ENCODE measurements at places on chromosomes 6 and 20.

DNA sequence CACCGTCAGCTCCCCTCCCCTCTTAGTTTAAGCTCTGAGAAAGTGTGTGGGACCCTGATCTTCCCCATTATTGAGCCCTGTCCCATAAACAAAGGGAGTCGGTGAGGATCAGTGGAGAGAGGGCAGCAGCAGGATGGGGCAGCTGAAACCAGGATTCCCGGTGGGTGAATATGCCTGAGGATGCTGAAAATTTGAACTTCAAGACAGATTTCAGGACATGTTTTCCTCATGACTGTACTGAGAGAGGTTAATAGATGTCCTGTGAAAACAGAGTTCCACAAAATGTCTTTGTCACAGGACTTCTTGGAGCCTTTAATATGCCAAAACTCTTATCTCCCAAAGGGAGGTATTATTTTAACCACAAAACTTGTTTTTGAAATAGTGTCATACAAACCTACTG is 53.5 kb upstream of the SLC22A16 start:
- no peak for DNase-seq

DNA sequence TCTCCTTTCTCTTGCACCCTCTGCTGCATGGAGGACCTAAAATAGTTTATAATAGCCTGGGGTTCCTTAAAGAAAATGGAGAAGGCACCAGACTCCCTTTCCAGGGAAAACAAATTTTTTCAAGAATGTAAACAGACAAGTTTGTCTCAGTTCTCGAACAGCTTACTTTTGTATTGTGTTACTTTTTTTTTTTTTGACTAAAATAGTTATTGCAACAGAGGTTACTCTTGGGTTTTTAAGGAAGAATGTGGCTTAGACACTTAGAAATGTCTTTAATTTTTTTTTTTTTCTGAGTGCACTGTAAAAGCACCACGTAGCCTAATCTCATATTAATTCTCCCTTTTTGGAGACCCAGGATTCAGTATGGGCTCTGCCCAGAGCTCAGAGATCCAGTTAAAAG is 148.7 kb upstream of the CARMIL1 start:
- DNase-seq: no peak

- no peak for DNase-seq
Measured at GRCh38 chr6:146948790-146949342, 255.4 kb upstream of the STXBP5 start.

GRCh38 chr6:131696956-131697355 is 4.2 kb downstream of the OR2A4 start:
- no peak for DNase-seq

DNA sequence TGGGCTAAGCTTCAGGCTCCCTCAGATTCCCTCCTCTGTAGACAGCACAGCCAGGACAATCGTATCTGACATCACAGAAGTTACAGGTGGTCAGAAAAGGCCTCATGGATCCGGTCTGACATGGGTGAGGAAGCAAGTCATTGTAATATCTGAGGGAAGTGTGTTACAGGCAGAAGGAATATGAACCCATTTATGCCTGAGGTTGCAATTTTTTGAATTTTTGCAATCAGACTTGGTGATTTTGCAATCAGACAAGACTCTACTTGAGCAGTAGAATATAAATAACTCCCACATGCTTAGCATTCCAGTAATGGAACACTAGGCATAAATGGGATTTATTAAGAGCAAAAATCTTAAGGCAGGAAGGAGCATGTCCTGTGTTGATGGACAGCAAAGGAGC is 52.1 kb downstream of the CBLN4 start:
- no peak for DNase-seq

DNA sequence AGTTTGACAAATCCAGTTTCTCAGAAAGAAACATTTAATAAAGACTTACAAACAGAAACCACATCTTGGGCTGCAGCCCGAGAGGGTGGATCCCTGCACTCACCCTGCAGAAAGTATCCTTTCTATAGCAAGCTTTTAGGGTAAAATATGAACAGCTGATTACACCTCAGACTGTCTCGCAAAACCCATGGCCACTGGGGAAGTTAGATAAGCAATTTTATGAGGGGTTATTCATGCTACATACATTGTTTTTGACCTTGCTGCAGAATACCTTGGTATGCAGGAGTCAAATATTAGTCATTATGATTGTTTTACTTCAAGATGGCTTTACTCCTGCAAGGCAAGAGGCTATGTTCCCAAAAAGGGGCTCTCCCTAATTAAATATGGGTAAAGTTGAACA is 126.9 kb downstream of the OR2B2 start:
- DNase-seq: no peak

DNA sequence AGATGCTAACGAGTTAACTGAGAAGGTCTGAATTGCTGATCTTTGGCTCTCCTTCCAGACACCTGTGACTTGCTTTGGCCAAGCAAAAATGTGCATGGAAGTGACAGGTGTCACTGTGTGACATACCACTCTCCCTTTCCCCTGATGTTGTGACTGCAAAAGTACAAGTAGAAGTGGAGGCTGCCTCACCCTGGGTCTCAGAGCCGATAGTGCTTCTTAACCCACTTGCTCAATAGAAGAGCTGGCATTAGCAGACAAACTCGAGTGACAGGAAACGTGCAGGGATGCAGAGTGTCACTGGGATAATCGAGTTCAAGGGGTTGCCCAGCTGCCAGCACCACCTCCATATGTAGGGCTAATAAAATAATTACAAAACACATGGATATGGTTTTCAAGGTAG is 16.4 kb upstream of the SPO11 start:
- no peak for DNase-seq

GRCh38 chr6:13478525-13478966 is 8.9 kb downstream of the GFOD1 start:
- no peak for DNase-seq

GRCh38 chr20:57289391-57290177 is 23.1 kb upstream of the BMP7 start:
- DNase-seq: no peak

GRCh38 chr6:3526962-3527650 is 70.3 kb upstream of the SLC22A23 start:
- DNase-seq: no peak

- no peak for DNase-seq
Measured at GRCh38 chr6:149050160-149050559, 267.4 kb upstream of the TAB2 start.

DNA sequence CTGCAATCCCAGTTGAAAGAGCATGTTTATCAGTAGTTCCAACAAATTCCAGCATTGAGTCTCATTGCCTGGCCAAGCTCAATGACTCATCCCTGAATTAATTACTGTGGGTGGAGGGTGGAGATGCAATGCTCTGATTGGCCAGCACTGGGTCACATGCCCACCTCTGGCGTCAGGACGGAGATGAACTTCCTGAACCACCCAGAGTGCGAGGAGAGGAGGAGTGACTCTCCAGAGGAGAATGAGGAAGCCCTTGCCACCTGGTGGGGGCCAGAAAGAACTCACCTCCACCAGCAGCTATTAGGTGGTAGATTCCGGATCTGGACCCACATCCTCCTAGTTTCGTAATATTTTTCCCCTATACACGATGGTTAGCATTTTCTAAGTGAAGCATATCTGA is 283.9 kb downstream of the TBC1D7 start:
- peak; percentile 9 for DNase-seq

DNA sequence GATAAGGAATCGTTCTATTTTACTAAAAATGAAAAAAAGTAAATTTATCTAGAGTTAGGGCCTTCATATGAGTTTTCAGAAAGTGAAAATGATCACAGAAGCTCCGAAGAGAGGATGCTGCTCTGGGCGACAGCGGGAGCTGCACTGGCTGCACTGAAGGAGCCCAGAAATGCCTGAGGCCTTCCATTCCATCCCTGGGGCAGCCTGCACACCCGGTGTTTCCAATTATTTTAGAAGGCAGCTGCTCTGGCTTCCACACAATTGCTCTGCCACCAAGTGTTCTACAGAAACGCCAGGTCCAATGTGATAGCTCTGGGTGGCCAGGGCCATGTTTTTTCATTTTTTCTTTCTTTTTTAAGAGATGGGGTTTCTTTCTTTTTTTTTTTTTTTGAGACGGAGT is 3.6 kb downstream of the DTNBP1 start:
- DNase-seq: no peak

DNA sequence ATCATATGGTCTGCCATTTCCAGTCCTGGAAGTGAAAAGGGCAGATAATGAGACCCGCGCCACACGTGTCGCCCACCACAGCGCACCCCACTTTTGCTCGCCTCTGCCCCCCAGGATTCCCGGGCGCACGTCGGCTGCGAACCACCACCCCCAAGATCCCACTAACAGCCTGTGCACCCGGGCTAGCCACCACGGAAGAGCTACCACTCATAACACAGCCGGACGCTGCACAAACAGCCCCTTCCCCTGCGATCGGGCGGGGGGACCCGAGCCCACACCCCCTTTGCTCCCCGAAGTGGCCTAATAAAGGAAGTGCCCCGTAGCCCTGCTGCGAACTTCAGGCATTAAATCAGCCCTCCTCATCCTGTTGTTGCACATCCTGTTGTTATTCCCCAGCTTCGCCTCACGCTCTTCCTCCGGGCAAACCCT is 506 bp downstream of the CITED2 start:
- no peak for DNase-seq

- DNase-seq: peak; percentile 48
Measured at GRCh38 chr6:158361961-158362669, 49.9 kb downstream of the TULP4 start.

DNA sequence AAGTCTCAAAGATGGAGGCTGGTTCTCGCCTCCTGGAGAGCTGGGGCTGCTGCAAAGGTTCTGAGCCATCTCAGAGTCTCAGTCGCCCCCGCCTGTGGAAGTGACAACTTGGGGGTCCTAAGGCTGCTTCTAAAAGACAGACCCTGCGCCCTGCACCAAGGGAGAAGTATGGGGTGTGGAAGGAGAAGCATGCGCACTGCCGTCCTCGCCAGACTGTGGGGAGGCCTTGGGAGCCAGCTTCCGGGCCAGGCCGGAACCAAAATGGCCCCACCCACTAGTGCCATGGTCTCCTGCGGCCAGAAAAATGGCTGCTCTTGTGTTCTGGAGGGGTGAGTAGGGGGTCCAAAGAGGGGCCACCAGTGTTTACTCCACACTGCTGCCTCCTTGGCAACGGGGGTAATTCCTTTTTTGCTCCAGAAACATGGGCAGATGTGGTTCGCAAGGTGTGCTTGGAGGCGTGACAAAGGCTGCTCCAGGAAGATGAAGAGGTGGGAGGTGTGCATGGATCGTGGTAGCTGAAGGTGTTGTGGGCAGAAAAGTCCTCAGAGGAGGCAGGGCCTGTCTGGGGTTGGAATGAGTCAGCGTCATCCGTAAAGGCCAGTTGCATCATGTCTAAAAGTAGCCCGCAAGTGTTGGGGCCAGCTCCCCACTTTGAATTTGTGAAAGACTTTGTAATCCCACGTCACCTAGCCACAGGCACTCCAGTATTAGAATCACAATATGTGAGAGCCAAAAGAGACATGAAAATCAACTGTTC is 329.8 kb upstream of the SOX4 start:
- peak; percentile 78 for DNase-seq

DNA sequence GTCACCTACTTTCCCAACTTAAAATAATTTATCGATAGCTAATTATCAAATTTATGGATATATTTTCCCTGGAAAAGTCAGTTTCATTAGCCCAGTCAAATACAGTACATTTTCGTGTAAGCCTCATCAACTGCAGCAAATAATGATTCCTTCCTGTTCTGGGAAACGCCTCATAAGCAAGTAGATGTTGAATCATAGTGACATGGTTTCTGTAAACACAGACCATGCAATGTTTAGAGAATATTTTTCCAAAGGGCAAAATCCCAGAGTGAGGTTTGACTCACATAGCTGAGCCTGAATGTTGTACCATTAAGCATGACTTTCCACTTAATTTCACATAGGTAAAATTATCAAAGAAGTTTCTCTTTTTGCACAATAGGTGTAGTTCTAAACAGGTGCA is 16.7 kb upstream of the VNN1 start:
- peak; percentile 79 for DNase-seq

GRCh38 chr6:108560463-108561308 is at the start of gene FOXO3:
FOXO3 (plus strand) TSS chr6:108560917; CDS start chr6:108561209, 292 bp downstream.
- peak; percentile 89 for DNase-seq

DNA sequence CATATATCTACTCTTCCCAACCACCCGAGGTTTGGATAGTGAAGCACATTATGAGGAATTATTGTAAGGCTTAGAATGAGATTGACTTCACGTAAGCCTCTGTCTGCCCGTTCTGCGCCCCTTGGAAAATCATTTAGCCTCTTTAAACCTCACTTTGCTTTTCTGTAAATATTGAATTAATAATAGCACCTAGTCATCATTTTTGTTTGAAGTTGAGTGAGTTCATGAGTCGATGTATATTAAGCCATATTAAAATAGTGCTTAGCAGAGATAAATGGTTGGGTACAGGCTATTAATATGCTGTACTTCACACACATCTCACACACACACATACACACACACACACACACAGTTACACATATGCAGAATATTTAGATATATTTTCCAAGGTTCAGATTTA is 344.8 kb upstream of the EYS start:
- DNase-seq: no peak

DNA sequence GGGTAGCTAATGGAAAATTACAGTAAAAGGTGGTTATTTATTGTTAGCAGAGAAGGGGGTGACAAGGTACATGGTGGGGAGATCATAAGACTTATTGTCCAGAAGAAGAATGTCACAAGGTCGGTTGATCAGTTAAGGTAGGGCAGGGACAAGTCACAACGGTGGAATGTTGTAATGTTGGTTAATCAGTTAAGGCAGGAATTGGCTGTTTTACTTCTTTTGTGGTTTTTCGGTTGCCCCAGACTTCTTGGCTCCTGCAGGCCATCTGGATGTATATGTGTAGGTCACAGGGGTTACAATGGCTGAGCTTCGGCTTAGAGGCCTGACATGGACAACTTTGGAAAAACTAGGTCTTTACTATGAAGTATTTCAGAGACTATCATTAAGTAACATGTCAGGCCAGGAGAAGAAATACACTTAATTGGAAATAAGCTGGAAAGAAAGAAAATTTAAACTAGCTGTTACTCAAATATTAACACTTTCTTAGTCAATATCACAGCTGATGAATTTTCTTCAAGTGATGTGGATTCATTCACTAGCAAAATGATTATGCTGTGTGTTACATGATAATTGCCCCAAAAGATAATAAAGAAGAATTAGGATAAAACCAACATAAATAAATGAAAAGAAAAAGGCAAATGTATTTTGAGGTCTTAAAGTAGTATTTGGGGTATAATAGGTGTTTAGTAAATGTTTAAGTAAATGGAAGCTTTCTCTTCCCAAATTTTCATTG is 4.4 kb downstream of the AIG1 start:
- DNase-seq: peak; percentile 48

DNA sequence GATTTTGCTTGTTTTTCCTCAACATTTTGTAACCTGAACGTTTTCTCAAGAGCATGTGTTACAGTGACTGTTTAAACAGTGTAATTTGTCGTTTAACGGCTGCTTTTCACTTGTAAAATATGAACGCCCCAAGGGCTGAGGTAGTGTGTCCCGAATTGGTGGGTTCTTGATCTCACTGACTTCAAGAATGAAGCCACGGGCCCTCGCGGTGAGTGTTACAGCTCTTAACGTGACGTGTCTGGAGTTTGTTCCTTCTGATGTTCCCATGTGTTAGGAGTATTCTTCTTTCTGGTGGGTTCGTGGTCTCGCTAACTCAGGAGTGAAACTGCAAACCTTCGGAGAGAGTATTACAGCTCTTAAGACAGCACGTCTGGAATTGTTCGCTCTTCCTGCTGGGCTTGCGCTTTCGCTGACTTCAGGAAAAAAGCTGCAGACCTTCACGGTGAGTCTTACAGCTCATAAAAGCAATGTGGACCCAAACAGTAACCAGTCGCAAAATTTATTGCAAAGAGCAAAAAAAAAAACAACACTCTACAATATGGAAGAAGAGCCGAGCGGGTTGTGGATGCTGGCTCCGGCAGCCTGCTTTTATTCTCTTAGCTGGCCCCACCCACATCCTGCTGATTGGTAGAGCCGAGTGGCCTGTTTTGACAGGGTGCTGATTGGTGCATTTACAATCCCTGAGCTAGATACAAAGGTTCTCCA is 25.1 kb upstream of the TRIM27 start:
- DNase-seq: no peak

- DNase-seq: no peak
Measured at GRCh38 chr6:27874016-27874415, 38.2 kb downstream of the OR2B2 start.
